HT1080 (cell line): ENCODE measurements at places on chromosomes 3 and 15. TPM values are rescaled to one million over a fixed set of nuclear protein-coding genes. Genes with fewer than 3 reads are reported as not detected.

GRCh38 chr3:66588340-66588847, 87.6 kb upstream of the LRIG1 start:
- peak; percentile 79 for DNase-seq

GRCh38 chr15:25368850-25369249, 70.0 kb downstream of the UBE3A start:
- no peak for DNase-seq

DNA sequence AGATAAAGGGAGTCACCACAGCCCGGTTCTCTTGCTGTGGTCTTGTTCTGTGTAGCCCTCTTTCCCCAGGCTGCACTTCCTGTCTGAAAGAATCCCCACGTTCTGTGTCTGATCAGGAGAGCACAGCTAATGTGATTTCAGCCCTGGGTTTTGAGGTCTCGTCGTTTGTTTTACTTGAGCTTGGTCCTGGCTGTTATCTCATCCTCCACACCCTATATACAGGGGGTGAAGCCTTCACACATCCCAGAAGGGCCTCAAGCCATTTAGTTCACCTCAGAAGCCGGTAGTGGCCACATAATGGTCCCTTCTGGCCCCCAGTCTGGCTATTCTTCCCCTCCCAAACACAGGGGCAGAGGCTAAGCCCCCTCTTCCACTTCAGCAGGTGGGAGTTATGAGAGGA, 115.6 kb downstream of the PDE8A start:
- no peak for DNase-seq

- DNase-seq: peak; percentile 40
These were observed 76.4 kb upstream of the ETV5 start for GRCh38 chr3:186185194-186185787.

GRCh38 chr15:49709646-49710214, 88.9 kb downstream of the DTWD1 start:
- no peak for DNase-seq

DNA sequence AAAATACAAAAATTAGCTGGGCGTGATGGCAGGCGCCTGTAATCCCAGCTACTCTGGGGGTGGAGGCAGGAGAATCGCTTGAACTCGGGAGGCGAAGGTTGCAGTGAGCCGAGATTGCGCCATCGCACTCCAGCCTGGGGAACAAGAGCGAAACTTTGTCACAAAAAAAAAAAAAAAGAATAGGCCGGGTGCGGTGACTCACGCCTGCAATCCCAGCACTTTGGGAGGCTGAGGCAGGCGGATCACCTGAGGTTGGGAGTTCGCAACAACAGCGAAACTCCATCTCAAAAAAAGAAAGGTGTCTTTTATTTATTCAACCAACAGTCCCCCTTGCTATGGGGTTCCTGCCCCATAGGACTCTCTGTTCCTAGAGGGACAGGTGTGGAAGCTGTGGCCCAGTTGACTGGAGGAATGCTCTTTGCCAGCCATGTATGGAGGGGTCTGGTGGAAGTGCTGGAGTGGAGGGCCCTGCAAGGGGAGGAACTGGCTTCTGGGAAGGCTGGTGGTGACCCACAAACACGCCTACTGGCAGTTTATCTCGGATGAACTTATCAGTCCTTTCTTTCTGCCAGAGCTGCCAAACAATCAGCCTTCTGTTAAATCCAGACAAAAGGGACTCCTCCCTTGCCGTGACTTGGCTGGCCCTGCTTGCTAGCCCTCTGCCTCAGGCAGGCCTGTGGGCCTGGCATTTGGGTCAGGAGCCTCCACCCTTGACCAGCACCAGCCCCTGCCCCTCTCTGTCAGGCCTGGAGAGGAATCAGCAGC, 4.6 kb upstream of the DAG1 start:
- no peak for DNase-seq

ERICH6 gene
- total RNA-seq: not detected in 2 replicates

DNA sequence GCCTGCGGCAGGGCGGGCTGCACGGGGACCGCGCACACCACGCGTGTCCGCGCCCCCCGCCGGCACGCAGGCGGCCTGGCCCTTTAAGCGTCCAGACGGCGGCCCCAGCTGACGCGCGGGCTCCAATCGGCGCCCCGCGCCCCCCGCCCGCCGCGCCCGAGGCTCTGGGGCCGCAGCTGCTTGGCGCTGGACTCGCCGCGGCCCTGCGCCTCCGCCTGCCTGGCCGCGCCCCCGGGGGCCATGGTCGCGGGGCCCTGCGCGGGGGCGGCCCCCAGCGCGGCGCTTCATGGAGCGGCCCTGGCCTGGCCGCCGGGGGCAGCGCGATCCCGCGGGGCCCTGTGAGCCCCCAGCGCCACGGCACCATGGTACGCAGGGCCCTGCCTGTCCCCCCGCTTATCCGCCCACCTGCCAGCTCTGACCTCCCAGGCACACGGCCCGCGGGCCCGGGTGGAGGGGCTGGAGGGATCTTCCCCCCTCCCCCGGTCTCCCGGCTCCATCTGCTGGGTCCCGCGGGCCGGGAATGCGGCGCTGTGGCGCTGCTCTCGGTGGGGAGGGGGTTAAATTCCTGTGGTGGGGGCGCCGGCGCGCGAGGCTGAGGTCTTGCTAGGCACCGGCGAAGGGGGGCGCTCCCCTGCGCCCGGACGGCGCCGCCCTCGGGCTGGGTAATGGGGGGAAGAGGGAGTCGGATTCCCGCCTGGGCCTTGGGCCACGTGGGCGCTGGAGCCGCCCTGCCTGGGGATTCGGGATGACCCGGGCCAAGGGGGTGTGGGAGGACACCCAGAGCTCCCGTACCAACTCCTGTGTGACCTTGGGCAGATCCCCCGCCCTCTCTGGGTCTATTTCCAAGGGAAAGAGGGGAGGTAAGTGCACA, 1.1 kb downstream of the ZBTB47 start:
- DNase-seq: peak; percentile 50

DNA sequence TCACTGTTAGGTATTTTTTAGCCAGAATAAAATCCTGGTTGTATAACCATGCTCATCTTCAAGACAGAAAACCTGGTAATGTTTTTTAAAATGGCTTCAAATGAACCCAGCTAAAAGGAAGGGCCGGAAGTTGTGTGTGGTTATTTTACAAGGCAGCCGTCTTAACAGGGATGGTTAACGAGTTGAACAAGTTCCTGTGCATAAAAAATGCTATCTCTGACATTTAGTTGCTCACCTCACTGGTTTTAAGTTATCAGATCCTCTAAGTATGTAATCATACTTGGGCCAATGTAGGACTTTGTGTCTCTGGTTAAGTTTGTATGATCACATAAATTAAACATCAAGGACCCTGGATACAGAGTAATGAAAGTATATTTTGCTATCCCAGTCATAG, 2.1 kb downstream of the ATP11B start:
- DNase-seq: peak; percentile 59

- DNase-seq: peak; percentile 97
These were observed at the start of gene COX17 for GRCh38 chr3:119676771-119677640. Gene COX17 (minus strand): TSS chr3:119677406. CDS start chr3:119677310, 96 bp downstream.

GRAMD2A gene
- total RNA-seq: not detected in 2 replicates

GRCh38 chr3:177523067-177523675, 325.9 kb upstream of the TBL1XR1 start:
- no peak for DNase-seq

GRCh38 chr3:190336516-190337189, 14.4 kb upstream of the CLDN1 start:
- no peak for DNase-seq

AP3B2 gene
- not detected in 2 replicates for total RNA-seq

TUSC7 gene
- total RNA-seq: not detected in 2 replicates

- DNase-seq: peak; percentile 71
These were observed 2.8 kb downstream of the HEMK1 start for GRCh38 chr3:50572158-50572557.

DNA sequence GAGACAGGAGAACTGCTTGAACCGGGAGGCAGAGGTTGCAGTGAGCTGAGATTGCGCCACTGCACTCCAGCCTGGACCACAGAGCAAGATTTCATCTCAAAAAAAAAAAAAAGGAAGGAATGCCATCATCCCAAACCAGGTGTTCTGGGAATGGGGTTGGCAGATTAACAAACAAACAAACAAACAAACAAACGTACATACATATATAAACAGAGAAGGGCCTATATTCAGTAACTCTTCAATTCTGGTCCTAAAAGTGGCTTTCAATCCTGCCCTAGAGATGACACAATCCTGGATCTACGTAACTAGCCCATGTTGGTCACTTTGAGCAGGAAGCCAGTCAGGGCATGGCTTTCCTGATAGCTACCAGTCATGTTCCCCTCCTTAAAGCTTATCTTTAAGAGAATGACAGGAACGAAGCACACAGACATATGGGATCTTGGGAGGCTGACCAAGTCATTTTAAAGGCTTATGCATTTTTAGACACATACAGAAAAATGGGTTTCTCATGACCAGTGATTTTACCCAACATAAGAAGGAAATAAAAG, 29.9 kb upstream of the RAB11A start:
- no peak for DNase-seq

DNA sequence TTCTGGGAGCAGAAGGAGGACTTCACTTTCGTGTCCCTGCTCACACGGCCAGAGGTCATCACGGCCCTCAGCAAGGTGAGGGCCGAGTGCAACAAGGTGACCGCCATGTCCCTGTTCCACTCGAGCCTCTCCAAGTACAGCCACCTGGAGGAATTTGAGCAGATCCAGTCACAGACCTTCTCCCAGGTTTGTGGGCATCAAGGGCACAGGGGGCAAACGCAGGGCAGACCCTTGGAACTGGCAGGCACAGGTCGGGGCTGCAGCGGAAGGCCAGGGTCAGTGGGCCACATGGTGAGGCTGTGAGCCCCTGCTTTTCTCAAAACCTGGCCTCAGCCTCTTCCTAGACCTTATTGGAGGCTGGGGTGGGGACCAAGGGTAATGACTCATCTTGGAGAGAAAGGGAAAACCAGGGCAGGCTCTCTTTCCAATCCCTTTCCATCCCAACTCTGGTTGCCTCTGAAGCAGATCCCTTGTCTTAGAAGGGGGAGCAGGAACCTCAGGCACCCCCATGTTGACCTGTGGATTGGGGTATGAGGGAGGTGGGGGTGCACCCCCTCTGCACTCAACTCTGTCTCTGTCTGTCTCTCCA, 29.5 kb downstream of the DNAH1 start:
- no peak for DNase-seq

FBXL22 gene
- total RNA-seq: 0.60 and 1.9 TPM in 2 replicates

DNA sequence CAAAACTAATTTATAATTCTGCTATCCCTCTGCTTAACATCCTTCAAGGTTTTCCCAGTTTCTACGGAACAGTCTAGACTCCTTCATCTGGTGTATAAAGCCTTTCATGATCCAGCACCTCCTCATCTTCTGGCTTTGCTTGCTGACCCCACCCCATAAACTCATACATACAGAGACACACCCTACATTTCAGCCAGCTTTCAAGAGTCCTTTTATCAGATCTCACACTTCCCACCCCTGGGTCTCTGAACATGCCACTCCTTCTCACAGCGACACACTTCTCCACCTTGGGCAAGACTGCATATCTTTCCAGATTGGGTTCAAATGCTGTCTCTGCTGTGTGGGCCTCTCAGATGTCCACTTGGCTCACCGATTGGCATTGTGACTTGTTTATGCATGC, 166.8 kb upstream of the LPP start:
- no peak for DNase-seq

GRCh38 chr3:156303001-156303707, 182.8 kb downstream of the KCNAB1 start:
- DNase-seq: no peak

- no peak for DNase-seq
These were observed 285.0 kb upstream of the C2CD4B start for GRCh38 chr15:62450061-62450460.

TNFSF10 gene
- not detected in 2 replicates for total RNA-seq

HTR3E gene
- total RNA-seq: not detected in 2 replicates

- no peak for DNase-seq
These were observed 244.7 kb upstream of the NR2E3 start for GRCh38 chr15:71565631-71566160.

DNA sequence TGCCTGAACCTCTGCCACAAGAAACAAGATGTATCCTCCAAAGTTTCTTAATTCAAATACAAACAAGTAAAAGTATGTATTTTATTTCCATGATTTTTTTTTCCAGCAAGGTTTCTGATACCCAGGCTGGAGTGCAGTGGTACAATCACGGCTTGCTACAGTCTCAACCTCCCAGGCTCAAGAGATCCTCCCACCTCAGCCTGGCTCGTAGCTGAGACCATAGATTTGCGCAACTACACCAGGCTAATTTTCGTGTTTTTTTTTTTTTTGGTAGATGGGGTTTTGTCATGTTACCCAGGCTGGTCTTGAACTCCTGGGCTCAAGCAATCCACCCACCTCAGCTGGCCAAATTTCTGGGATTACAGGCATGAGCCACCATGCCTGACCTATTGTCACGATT, 12.2 kb upstream of the VEPH1 start:
- no peak for DNase-seq

C3orf20 gene
- total RNA-seq: 0.05 TPM in 1 of 2 replicates, not detected in the other

DNA sequence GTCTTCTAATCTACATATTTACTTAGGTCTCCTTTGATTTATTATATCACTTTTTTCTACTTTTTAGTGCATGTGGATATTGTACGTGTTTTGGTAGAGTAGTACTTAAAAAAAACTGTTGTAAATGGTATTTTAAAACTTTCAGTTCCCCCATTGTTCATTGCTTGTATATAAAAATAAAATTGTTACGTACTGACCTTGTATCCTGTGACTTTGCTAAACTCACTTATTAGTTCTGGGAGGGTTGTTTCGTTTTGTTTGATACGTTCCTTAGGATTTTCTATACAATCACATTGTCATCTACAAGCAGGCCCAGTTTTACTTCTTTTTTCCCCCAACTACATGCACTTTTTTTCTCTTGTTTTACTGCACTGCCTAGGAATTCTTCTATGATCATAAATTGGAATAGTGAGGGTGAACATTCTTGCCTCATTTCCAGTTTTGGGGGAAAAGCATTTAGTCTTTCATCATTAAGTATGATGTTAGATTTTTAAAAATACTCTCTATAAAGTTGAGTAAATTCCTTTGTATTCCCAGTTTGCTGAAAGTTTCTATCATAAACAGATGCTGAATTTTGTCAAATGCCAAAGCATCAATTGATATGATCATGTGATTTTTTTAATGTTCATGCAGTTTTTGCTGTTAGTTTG, 33.5 kb upstream of the ACKR4 start:
- no peak for DNase-seq

PLSCR4 gene
- total RNA-seq: 2.6 and 2.7 TPM in 2 replicates

- DNase-seq: peak; percentile 36
These were observed 27.4 kb downstream of the SEC22A start for GRCh38 chr3:123229145-123229544.

C3orf22 gene
- not detected in 2 replicates for total RNA-seq

DNA sequence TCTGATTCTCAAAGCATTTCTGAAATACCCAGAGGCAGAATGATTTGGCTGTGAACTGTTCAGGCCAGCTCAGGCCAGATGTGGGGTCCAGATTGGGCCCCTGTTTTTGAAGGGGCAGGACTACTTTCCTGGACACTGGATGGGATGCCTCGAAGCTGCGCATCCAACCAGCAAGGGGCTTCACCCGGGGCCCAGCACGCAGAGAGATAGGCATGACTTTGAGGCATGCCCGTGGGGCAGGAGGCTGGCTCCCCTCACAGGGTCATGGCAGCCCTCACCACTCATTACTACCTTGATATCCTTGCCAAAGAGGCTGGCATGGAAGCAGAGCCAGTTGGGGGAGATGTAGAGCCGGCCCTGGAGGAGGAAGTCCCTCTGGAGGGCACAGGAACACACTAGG, 30.1 kb downstream of the GRAMD2A start:
- no peak for DNase-seq
